ENCODE measurements at places on chromosomes 12 and 14.

DNA sequence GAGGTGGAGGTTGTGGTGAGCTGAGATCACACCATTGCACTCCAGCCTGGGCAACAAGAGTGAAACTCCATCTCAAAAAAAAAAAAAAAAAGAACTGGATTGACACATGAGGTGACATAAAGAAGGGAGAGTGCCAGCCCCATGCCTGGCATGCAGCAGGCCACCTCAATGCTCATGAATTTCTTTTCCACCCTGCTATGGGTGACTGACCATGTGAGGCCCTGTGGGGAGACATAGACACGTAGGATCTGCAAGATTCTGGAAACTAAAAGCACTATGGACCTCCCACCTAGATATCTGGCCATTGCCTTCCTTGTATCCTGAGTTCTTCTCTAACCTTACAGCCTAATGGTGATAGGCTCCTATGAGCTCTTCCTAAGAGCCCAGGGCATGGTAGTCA is 5.6 kb upstream of the ACTN1 start:
- no peak for DNase-seq

DNA sequence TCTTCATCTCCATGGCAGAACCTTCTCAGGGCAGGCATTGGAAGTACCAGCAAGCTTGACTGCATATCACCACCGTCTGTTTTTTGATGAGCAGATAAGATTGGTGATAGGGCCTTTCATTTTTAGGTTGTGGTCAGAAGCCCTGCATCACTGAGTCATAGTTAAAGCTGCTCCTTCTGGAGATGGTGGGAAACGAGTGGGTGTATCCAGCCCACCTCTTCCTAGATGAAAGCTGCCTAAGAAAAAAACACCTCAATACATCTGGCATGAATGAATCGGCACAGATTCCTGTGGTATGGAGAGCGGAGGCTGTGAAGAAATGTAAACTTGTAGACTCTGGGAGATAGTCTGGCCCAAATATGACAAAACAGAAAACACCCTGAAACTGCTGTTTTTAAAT is 248.7 kb upstream of the EGLN3 start:
- no peak for DNase-seq

GRCh38 chr14:29664515-29664914 is 263.1 kb downstream of the PRKD1 start:
- DNase-seq = no peak

- no peak for DNase-seq
Observed at GRCh38 chr14:58744801-58745394, 107.1 kb downstream of the DACT1 start.

DNA sequence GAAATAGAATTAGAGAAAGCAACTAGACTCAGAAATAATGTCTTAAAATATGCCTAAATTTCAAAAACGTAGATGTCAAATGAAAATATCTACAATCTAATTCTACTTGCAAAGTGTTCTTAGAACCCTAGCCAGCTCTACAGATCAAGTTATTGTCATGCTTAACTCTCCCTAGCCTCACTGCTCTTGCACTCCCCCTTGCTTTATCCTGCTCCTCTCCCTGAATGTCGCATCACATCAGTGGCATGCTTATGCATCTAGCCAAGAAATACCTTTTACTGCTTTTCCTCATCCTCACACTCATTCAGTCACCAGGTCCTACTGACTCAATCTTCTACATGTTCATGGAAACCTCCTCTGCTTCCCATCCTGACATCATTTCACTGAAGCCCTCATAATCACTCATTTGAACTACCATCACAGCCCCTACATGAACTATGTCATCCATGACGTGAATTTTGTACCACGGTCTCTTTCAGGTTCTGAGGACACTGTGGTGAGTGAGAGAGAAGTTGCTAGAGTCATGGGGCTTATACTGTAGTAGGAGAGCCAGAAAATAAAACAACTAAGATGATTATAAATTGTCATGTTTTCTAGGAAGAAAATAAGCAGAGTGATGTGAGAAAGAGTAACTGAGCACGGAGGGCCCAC is 22.6 kb upstream of the CRACR2A start:
- no peak for DNase-seq

DNA sequence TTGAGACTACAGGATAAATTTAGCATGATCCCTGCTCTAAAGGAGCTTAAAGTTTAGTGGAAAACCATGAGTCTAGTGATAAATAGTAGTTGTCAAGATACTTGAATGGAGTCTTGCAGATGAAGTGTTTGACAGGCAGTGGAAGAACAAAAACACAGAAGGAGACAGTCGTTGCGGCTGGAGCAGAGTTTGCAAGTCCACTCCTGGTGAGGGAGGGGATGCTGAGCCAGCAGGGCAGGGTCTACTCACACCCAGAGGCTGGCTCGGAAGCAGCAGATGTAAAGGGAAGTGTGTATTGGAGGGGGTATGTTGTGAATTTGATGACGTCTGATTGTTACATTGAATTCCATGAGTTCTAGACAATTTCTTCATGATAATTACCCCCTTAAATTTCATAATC is 61.3 kb downstream of the TRAF3 start:
- no peak for DNase-seq

DNA sequence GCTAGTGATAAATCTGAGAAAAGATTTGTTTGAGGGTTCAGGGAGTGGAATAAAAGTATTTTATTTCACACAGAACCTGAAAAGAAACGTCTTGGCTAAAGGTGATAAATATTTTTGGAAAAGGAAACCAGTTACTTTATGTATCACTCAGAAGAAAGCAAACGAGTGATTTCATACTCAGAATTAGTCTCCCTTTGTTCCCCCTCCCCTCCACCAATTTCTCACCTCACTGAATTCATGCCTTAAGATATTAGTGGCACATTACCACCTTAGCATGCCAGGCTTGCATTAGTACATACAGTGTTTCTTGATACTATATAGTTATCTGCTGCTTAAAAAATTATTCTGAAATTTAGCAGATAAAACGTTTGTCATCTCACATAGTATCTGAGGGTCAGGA is 28.2 kb downstream of the G2E3 start:
- no peak for DNase-seq

GRCh38 chr12:28939427-28939826 is 209.7 kb upstream of the FAR2 start:
- DNase-seq = no peak

GRCh38 chr14:89280600-89280999 is 136.4 kb downstream of the FOXN3 start:
- no peak for DNase-seq
